ENCODE measurements at places on chromosomes 6 and 20.

DNA sequence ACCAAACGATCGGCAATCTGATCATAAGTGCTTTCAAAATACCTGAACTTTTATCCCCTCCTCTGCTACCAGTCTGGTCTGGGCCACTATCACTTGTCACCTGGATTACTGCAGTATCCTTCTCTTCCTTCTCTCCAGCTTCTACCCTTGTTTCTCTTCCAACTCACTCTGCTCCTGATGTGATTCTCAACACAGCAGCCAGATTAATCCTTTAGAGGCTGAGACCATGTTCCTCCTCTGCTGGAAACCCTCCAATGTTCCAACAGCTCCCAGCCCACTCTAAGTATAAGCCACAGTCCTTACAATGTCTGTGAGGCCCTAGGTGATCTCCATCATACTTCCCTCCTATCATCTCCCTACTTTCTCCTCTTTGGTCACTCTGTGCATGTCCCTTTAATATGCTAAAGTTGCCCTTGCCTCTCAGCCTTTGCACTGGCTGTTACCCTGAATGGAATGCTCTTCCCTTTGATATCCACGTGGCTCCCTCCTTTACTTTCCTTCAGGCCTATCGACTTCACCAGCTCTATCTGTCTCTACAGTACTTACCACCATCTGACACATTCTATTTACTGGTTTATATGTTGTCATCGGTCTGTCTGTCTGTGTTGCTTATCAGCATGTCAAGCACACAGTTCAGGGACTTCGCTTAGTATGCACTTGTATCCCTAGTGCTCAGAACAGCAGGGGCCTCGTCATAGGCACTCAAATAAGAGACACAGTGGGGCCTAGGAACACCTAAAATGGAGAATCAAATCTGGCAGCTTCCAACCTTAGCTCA, 35.0 kb upstream of the RNF24 start:
- no peak for DNase-seq

GRCh38 chr6:33934731-33935270, 131.0 kb upstream of the MLN start:
- DNase-seq: no peak

DNA sequence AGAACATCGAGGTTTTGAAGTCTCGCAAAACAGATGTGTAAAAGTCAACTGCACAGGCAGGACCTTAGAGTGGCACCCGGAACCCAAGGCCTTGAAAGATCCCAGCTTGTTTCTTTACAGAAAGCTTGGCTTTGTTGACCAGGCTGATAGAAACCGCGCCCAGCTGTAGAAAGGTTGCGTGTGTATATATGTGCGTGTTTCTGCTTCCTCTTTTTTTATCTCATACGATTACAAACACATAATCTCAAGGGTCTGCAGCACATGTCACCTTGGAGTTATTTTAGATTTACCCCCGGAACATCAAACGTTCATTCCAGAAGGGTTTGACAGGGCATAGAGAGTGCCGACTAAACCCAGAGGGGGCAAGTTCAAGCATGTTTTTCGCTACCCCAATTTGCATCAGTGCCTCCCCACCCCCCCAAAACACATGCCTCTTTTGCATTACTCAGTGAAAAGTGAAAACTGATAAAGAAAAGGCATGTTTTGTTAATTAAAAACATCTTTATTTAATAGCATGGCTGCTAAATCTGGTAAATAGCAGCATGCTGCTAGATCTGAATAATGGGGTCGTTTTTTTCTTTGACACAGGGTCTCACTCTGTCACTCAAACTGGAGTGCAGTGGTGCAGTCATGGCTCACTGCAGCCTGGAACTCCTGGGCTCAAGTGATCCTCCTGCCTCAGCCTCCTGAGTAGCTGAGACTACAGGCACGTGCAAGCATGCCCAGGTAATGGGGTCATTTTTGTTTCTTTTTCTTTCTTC, 33.2 kb upstream of the NCOA3 start:
- DNase-seq: no peak

DNA sequence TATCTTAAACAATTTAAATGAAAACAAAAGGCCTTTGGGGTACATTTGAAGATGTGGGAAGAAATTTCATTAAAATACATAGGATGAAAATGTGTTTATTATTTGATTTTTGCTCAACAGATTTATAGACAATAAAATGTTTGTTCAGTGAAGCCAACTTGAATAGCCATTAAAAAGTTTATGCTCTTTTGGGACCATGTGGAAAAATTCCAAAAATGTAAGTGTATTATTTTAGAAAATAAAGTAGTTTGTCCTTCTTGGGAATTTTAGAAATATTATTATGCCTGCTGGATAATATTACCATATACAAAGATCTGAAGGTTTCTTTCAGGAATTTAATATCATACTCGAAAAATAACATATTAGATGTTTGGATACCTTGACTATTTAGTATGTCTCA, 131.3 kb downstream of the EPM2A start:
- no peak for DNase-seq

GRCh38 chr20:43812216-43812615, 85.4 kb upstream of the GTSF1L start:
- DNase-seq: no peak

DNA sequence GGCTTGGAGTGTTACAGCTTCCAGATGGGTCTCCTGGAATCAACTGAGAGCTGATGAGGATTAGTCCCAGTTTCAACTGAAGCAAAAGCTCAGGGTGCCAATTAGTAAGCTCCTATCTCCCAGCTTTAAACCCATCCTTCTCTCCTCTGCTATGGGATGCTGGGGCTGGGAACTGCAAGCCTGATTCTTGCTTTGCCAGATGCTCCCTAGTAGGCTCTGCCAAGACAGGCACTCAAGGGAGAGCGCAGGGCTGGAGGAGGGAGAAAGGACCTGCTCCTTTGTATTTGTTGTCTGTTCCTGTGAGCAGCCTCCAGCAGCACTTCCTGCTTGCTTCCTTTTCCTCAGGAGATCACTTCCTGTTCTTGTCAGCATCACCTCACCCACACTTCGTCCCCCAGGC, 309.7 kb downstream of the KIF16B start:
- no peak for DNase-seq

DNA sequence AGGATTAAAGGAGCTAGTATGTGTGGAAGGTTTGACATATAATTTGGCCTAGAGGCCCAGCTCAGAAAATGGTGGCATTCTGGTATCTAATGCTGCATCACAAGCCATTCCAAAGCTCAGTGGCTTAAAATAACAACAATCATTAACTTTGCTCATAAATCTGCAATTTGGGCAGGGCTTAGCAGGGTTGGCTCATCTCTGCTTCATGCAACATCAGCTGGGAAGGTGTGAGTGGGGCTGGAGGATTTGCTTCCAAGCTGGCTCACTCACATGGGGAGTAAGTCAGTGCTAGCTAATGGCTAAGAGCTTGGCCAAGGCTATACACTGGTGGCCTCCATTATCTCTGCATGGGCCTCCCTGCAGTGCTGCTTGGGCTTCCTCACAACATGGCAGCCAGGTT, 48.0 kb upstream of the STK35 start:
- no peak for DNase-seq

DNA sequence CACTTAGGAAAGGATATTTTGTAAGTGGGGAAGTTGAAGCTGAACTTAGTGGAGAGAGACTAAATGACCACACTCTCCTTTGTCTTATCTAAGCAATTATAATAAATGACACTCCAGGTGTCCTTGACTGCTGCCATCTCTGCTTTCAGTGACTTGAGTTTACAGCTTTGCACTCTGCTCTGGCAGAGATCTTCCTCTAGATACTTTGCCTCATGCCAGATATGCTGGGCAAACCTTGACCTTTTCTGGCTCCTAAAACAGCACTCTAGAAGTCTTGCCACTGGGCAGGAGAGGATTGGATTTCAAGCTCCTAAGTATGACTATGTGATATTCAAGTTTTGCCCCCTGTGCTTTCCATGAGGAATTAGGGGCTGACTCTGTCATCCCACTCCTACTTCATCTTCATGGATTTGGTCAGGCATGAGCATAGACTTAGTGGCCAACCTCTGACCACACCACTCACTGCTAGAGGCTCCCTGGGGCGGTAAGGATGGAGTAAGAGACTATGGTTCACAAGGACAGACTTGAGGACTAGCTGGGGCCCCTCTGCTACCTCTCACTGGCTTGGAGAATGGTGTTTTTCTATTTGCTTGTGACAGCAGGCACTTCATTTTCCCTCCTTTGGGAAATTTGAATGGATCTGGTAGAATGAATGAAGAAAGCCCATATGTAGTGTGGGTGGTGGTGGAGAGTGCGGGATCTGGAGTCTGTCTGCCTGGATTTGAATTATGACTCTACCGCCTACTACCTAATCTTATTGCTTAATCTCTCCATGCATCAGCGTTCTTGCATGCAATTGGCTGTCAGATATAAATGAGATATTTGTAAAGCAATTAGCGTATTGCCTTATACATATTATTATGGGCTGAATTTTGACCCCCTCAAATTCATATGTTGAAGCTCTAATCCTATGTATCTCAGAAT, 191.4 kb downstream of the REV3L start:
- no peak for DNase-seq

- DNase-seq: no peak
Measured at GRCh38 chr6:134757911-134758361, 192.0 kb downstream of the ALDH8A1 start.
